ENCODE measurements at places on chromosomes 4 and X.

- DNase-seq: no peak
Observed at GRCh38 chr4:135927651-135928050, 1604.6 kb downstream of the PCDH18 start.

DNA sequence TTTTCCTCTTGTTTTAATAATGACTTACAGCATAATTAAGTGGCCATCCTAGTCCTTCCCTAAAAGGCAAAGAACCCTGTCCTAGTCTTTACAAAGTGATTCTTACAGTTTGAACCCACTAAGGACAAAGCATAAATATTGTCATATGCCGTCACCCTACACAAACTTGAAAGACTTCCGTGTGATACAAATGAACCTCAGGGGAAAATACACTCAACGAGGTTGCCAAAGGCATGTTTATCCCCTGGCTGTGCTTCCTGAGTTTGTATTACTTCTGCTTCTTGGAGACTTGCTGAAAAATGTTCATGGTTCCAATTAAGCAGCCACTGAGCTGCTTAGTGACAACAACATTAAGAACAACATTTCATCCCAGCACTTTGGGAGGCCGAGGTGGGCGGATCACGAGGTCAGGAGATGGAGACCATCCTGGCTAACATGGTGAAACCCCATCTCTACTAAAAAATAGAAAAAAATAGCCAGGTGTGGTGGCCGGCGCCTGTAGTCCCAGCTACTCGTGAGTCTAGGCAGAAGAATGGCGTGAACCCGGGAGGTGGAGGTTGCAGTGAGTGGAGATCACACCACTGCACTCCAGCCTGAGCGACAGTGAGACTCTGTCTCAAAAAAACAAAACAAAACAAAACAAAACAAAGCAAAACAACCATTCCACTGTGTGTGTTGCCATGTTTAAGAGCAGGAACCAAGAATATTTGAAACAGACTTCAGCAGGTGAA lies 16.2 kb downstream of the RASSF6 start:
- no peak for DNase-seq

GRCh38 chr4:24550441-24551175 lies 33.7 kb downstream of the DHX15 start:
- no peak for DNase-seq

GRCh38 chr4:84623661-84624060 lies 40.7 kb downstream of the CDS1 start:
- no peak for DNase-seq

DNA sequence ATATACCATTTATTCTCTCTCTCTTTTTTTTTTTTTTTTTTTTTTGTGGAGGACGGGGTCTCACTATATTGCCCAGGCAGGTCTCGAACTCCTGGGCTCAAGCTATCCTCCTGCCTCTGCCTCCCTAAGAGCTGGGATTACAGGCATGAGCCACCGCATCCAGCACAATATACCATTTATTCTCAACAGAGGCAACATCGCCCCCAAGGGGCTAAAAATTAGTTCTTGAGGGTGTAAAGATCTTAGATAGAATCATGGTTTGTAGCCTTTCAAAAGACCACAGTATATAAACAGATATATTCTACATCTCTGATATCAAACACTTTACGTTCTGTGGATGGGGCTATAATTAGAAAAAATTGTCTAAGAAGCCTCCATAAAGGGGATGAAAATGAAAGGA lies 39.8 kb upstream of the TCEAL2 start:
- DNase-seq: no peak

GRCh38 chrX:53239474-53239873 lies 14.5 kb upstream of the KDM5C start:
- DNase-seq: no peak

GRCh38 chr4:140300271-140300970 lies 73.0 kb upstream of the SCOC start:
- no peak for DNase-seq

DNA sequence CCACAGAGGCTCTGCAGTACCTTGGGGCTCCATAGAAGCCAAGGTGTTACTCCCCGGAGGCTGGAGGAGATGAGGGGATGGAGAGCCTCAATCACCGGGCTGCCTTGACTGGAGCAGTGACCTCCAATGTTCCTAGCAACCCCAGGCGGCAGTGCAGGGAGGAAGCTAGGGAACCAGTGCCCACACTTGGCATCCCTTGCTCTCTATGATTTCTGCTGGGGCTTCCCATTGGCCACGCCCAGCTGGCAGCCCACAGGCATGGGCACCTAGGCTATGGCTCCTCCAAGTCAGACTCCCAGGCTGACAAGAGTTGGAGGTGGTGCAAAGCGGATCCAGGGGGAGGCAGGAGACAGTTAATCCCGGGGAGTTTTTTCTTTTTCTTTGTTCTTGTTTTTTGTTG lies 229.7 kb downstream of the EVC2 start:
- no peak for DNase-seq

GRCh38 chr4:185587427-185588161 lies 52.3 kb upstream of the PDLIM3 start:
- DNase-seq: peak; percentile 79

- DNase-seq: no peak
Observed at GRCh38 chr4:73315091-73315490, 56.5 kb upstream of the ANKRD17 start.

DNA sequence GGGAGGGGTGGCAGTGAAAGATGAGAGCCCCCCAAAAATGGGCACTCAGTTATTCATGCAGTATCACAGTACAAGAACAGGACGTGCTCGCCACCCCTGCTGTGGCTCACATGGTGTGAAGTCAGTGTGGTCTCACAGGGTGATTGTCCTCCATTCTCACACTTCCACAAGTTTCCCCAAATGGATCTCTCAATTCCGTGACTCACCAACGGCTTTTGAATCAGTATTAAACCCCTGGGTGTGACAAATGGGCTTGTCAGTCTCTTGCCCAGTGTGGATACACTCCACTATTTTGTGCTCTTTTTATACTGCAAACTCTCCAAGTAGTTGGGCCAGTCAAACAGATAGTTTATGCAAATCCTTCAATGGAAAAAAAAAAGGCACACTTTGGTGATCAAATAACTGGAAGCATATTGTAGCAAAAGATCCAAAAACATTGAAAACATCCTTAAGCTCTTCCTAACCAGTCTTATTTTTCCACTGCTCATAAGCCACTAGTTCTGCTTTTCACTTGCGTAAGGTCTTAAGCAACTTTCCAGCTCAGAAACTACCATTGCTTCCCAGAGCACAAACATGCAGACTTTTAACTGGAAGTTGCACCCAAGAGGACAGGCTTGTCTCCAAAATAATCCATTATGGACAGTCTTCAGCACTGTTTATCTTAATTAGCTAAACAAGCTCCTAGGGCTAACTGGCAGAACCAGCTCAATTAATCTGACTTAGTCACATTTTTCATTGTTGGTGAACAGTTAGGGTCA lies 365.7 kb downstream of the PPP3CA start:
- no peak for DNase-seq

DNA sequence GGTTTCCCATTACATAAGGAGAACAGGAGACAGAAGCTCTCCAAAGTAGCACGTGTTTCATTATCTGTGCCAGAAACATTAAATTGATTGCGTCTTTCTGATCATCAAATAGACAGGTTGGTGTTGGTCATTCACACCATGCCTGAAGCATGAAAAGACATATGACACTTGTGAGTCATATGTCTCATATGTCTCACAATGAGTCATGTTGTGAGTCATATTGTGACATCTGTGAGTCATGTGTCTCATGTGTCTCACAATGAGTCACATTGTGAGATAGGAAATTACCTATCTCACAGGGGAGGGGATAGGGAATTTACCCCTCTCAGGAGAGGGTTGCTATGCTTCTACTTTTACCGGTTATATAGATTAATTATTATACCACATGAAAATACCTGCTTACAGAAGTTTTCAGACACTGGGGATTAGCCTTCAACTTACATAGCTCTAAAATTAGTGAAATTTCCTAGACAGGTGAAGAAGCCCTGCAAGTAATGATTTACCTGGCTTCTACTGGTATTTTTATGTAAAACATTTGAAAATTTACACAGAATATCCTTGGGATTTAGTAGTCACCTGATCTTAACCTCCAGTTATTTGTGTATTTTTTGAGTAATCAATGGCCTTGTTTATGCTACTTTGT lies 80.8 kb downstream of the NPFFR2 start:
- DNase-seq: no peak

- no peak for DNase-seq
Observed at GRCh38 chr4:105248613-105249012, 101.9 kb downstream of the TET2 start.

DNA sequence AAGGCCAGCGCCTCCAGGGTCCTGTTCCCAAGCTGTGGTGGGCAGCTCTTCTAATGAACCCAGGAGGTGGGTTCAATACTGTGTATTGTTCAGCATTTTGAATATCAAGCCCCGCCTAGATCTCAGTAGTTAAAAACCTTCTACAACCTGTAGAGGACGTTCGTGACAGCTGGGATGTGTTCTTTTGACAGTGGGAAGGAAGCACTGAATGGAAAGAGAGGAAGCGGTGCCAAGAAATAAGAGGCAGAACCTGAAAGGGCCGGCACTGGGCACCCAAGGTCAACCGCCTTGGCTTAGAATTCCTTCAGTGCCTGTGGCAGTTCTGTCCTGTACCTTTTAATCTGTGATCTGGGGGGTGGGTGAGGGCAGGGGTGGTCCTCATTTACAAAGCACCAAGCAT lies 73.1 kb downstream of the CC2D2A start:
- DNase-seq: no peak

DNA sequence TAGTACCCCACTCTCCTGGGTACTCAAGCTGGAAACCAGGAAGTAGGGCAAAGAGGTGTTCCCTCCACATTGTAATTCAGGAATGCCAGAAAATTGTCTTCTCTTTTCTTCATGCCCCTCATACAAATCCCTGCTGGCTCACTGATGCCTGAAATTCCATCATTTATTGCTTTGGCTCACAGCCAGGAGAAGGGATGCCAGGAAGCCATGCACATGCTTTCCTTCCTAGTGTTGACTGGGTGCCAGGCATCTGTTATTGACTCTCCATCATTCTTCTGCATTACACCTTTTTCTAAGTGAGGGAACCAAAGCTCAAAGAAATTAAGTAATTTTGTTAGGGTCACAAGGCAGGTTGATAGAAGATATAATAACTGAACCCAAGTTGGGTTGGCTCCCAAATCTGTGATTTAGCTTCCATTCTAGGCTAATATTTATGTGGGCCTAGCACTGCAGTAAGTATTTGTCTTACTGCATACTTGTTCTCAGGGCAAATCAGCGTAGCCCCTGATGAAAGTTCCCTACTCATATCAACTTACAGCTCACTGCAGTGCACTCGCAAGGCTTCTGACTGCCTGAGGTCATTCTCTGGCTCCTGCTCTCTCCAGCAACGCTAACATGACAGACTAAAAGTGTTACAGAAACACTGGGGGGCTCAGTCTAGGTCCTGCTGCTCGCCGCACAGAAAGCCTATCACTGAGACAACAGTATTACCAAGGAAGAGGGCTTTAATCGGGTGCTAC lies 89.0 kb downstream of the TRAPPC11 start:
- DNase-seq: peak; percentile 83

Measured in brain (organoid and tissue), 16 donors.